ENCODE measurements at places on chromosomes 5 and 9.

- DNase-seq, result no peak
Observed at GRCh38 chr9:110058304-110058953, 149.5 kb downstream of the C9orf152 start.

GRCh38 chr5:94467346-94467953 is 151.0 kb downstream of the KIAA0825 start:
- DNase-seq, result no peak

DNA sequence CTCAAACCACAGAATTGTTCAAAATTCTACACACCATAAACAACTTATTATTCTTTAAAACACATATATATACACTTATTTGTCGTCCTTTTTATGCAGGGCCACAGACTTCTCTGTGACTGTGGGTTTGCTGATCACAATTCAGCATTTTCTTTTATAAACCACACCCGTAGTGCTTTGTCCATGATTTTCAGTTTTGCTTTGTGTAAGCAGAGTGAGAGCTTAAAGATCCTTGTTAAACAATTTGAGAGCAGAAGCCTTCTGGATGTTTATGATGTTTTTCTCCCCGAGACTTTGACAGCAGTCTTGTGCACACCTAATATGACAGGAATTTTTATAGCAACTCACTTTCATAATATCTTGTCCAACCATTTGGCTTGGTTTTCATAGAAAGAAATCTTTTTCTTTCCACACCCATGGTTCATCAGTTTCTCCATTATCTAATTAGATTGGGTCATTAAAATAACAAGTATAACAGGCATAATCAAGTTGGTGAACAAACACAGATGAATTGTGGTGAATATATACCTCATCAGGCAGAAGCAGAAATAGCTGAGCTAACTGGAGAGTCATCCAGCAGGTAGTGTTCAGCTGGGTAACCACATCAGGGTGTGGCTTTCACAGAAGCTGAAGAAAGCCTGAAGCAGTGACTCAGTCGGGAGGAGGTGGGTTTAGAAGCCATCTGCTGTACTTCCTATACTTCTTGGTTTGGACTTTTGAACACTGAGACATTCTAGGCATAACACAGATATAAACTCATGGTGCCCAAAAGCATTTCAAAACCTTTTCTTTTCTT is 232.8 kb downstream of the DOCK8 start:
- no peak for DNase-seq

- no peak for DNase-seq
Observed at GRCh38 chr5:72248410-72248981, 71.5 kb downstream of the MRPS27 start.

DNA sequence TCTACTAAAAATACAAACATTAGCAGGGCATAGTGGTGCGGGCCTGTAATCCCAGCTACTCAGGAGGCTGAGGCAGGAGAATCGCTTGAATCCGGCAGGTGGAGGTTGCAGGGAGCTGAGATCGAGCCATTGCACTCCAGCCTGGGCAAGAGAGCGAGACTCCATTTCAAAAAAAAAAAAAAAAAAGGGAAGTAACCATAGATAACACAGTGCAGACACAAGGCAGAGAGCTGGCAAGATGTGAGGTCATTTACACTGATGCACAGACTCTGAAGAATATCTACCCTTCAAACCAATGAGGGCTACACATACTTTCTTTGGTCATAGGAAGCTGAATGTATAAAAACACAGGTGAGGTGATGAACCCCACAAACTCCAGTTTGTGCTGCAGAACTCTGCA is 131.9 kb downstream of the DCP2 start:
- DNase-seq, result no peak

GRCh38 chr5:97627272-97627671 is 444.2 kb upstream of the RIOK2 start:
- no peak for DNase-seq

- no peak for DNase-seq
Observed at GRCh38 chr5:54634089-54634488, 116.5 kb downstream of the SNX18 start.

GRCh38 chr5:55327281-55327680 is 19.5 kb downstream of the MTREX start:
- DNase-seq, result no peak

Measured in CMK (cell line).